CD4-positive, alpha-beta T cell treated with Interleukin-17A for 4 hours (primary cell): ENCODE measurements at places on chromosomes 3 and 15.
A peak's percentile ranks its signal among the peaks of the same experiment; 100 is the strongest.

DNA sequence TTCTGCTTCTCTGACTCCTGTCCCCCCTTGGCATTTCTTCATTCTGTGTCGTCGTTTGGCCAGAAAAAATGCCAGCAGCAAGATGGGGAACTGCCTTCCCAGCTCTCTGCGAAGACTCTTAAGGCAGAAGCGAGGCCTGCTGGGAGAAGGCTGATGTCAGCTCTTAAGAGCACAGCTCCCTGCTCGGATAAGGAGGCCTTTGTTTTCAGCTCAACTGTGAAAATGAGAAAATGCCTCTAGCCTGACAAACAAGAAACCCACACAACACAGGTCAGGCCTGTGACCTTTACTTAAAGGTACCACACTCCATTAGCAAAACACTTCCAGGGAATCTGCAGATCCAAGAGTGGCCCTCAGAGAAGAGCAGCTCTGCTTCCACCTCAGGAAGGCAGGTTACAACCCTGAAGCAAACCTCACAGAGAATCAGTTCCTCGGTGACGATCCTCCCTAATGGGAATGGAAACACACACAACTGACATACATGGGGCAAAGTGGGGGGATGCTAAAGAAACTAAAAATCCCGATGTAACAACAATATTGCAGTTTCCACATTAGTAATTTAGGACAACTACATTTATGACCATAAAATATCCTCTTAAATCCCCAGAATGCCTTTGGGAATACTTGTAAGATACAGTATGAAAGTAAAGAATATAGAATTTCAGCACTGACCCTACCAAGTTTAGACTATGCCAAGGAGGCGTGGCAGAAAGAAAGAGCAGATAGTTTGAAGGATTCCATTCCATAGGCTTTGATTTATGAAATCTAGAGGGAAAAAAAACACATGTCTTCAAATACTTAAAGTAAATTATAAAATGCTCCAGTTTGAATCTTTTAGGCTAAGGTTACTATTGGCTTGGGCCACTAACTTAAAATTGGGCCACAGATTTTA is 52.1 kb downstream of the VGLL4 start:
- no peak for DNase-seq

DNA sequence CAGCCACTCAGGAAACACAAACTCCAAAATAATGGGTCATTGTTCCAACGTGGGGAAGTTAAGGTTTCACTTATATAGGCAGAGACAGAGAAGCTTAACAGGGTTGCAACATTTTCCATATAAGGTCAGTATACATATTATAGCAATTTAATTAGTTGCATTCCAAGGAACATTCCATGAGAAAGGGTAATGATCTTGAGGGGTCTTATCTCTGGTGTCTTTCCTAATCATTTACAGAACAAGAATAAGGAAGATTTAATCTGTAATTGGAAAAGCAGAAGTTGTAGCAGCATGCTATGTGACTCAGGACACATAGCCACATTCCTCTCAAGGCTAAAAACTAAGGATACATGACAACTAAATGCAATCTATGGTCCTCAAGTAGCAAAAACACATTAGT is 4.9 kb downstream of the MNS1 start:
- no peak for DNase-seq

GRCh38 chr3:156630081-156630772 is 44.2 kb upstream of the TIPARP start:
- no peak for DNase-seq

DNA sequence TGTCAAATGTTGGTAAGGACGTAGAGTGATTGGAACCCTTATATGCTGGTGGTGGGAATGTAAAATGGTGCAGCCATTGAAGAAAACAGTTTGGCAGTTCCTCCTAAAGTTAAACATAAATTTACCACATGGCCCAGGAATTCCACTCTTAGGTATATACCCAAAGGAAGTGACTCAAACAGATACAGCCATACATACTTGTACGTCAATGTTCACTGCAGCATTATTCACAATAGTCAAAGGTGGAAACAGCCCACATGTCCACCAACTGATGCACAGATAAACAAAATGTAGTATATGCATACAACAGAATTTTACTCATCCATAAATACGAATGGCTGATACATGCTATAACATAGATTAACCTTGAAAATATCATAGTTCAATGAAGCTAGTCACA is 13.2 kb downstream of the CLASP2 start:
- DNase-seq, result no peak

GRCh38 chr15:59521443-59521842 is 83.5 kb downstream of the FAM81A start:
- no peak for DNase-seq

DNA sequence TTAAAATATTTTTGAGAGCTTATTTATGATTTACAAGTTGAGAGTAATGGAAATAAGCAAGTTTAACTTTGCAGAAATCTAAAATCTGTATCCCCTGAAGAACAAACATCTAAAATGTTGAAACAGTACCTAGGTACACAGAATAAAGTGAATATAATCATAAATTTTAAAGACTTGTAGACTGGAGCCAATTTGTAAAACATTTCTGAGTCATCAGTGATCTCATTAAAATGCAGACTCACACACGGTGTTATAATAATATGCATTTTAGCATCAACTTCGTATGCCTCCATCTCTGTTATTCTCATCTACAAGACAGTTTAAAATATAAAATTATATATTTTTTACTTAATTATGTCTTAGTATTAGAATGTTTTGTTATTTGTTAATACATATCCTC is 399.5 kb upstream of the GOLIM4 start:
- DNase-seq, result no peak

DNA sequence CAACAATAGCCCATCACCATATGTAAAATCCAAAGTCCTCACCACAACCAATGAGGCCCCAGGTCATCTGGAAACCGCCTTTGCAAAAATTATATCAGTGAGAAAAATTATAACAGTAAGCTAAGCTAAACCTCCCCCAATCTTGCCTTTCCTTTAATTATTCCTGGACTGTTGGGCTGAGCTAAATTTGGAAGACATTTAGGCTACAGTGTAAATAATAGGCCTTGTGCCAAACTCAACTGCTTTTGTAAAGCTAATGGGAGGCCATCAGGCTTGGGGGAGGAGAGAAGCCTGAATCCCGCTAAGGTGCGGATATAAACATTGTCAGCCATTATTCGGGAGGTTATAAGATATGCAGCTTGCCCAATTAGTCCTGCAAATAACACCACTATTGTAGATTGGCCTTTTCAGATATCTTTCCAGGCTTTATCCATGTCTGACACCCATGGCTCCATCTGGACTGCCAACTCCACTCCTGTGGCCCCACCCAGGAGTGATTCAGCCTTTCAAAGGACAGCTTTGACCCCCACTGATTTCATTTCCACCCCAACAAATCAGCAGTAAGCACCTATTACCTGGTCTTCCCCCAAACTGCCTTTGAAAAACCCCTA is 53.0 kb upstream of the CA12 start:
- no peak for DNase-seq

GRCh38 chr3:58679446-58679845 is 12.9 kb upstream of the FAM3D start:
- DNase-seq, result no peak

DNA sequence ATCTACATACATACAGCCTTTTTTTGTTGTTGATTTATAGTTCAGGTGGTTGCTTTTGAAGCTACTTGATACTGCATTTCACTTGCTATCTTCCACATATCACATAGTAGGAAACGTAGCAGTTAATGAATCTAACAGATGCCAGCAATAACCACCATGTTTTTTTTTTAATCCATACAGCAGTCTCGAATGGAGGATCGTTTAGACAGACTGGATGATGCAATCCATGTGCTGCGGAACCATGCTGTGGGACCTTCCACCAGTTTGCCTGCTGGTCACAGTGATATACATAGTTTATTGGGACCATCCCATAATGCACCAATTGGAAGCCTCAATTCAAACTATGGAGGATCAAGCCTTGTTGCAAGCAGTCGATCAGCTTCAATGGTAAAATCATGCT is 123.2 kb upstream of the CGNL1 start:
- DNase-seq, result no peak

DNA sequence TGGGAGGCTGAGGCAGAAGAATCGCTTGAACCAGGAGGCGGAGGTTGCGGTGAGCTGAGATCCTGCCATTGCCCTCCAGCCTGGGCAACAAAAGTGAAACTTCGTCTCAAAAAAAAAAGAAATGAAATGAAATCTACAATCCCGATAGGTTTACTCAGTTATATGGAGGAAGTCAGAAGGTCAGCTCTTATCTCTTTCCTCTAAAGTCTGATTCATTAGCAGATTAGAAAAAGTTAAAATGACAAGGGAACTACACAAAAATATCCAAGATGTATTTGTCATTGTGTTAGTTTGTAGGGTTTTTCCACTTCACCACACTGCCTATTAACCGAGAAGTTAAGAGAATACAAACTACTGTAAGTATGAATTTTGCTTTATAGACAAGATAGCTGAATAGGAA is 420.6 kb downstream of the SHQ1 start:
- no peak for DNase-seq

DNA sequence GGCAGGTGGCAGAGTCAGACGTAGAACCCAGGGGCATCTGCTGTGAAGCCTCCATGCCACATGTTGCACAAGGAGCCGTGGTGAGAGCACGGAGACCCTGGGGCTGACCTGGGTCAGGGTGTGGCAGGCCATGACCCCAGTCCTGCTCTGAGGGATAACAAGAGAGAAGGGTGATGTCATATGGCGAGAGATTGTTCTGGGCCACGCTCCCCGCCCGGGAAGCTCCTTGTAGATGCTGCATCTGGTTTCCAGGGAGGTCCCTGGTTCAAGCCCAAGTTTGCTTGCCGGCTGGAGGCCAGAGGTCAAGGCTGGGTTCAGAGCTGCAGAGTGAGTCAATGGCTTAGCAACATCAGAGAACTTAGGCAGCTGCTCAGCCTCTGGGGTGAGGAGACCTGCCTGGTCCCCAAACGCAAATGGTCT is 17.3 kb downstream of the FGD5 start:
- no peak for DNase-seq

DNA sequence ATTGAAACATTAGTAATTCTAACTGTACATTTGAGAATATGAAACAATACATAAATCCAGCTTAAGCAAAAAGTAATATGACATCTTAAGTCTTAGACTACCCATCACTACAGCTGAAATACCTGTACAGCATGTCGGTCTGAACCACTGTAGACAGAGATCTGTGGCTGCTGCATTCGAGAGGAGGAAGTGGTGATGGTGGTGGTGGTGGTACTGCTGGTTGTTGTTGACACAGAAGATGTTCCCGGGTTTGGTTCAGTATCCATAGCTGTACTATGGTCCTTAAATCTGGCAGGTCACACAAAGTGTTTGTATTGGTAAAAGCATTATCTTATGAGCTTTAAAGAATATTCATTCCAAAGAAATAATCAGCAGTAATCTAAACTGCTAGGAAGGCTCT is 2.9 kb downstream of the PHC3 start:
- peak; percentile 64 for DNase-seq

GRCh38 chr3:65749066-65749465 is 289.7 kb downstream of the MAGI1 start:
- DNase-seq, result no peak

GRCh38 chr15:91603384-91604080 is 250.0 kb upstream of the SLCO3A1 start:
- DNase-seq, result no peak

DNA sequence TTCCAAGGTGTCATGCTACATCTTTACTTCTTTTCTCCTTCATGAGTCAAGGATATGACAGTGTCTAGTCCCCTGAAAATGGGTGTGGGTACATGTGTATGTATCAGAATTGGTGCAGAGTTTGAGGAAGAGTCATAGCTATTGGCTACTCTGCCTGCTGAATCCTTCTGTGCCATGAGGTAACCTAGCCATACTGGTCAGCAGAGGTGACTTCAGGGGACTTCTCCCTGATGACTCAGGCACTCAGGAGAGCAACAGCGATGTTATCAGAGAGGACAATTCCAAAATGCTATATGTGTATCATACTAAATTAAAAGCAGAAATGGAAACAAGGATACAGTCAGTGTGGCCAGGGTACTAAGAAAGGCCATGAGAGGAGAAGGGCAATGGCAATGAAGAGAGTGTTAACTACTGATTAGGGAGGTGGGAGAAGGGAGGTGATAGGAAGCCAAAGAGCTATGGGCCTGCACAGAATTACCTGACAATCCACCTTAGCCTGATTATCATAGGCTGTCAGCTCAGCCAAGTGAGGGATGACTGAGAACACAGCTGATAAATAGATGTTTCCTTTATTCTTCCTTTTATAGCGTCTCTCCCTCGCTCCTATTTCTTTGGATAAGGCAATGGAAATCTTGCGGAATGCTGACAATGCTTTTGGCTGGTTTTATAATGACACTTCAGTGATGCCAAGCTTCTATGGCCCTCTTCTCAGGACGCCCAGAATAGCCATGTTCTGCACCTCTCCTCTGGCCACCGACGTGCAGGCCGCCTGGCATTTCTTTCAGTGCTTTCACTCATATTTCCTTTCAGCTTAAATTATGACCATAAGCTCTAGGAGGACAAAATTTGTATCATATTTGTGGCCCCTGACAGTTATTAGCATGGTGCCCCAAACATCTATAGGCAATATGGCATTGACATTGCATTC is 90.6 kb downstream of the FGF12 start:
- DNase-seq, result no peak

GRCh38 chr15:89575656-89576416 is 567 bp downstream of the TICRR start:
- DNase-seq, result peak; percentile 3

DNA sequence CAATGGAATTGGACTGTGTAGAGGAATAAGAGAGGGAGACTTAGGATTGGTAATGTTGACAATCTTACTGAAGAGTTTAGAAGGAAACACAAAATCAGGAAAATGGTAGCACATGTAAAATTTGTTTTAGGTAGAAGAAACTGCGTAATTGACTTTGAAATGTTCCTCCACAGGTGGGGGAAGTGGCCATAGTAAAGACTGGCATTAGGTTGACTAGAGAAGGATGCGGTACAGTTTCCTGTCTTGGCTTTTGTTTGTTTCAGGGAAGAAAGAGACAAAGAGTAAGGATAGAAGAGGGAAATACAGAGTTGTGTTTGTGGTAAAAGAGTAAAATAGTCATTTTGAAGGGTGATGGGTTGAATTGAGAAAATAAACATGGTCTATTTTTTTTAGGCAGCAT is 253.6 kb upstream of the ZNF717 start:
- no peak for DNase-seq
